ENCODE measurements at places on chromosomes 3 and 15.

- DNase-seq = no peak
These were observed 22.2 kb downstream of the IQSEC1 start for GRCh38 chr3:13051066-13051465.

GRCh38 chr15:92899948-92900730, at the start of gene CHD2:
Gene CHD2, plus strand, starts transcription at chr15:92900324. Its CDS starts 914 bp downstream, at chr15:92901238.
- DNase-seq = peak; percentile 72

DNA sequence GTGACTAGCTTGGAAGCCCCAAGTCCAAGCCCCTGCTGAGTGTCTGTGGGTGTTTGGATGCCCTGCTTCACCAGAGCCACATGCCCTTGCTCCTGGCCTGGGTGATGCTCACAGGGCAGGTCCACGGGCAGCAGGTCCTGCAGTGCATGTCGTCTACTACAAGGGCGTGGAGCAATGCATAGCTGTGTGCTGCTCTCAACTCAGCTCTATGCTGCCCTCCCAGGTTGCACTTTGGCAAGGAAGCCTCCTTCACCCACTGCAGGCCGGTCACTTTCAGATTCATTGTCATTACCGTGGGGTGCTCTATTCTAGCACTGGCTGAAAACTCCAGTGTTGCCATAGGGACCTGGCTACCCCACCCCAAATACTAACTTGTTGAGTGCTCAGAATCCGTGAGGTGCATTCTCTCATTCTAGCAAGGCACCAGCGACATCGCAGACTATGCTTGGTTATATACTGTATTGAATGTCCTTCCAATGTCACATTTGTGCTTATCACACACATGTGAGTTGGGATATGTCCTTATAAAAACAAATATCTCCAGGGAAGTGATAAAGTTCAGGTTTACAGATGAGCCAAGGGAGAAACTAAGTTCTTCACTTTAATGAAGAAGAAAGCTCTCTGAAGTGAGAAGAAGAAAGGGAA, 51.8 kb downstream of the GRAMD1C start:
- no peak for DNase-seq

DNA sequence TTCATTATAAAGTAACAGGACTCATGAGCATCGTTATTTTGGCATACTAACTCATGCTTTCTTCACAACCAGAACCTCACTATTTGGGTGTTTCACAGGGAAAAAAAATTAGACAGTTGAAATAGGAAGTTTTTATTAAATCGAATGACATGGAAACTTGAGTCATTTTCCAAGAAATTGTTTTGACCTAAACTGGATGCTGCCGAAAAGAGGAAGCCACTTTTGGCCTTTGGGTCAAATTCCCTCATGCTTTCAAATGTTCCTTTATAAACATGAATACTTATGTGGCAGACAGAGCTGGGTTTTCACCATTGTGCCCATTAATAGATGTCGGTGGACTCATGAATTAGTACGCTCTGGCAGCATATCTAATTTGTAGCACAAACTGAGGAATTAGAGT, 224.9 kb downstream of the MCTP2 start:
- peak; percentile 17 for DNase-seq

DNA sequence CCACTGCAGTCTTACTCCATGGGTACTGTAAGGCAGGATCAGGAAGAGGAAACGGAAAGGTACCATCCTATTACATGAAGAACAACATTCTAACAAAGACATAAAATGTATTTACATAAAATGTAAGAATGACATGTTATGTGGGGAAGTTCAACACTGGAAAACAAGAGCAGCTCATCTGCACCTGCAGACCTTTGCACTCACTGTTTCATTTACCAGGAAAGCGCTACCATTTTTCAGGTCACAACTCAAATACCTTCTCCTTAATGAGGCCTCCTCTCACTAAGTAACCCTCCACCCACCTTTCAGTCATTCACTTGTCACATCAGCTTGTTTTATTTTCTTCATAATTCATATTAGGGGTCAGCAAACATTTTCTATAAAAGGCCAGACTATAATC, 2.6 kb downstream of the TMCC1 start:
- DNase-seq = no peak

DNA sequence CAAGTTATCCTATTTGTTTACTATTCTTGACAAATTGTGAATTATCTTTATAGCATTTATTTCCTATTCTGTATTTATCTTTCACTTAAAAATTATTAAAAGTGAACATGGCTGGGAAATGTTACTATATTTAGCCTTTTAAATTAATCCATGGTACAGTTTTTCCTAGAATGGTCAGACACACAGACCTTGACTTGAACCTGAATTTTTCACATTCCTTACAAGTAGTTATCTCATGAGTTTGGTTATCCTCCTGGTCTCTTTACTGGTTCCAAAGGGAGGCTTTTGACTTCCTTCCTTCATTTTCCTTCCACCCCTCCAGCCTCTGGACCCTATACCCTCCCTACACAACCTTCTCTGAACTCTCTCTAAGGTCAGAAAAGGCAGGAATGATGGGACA, 280.6 kb downstream of the SATB1 start:
- DNase-seq = no peak

GRCh38 chr3:105827959-105828358, 40.9 kb downstream of the CBLB start:
- no peak for DNase-seq

DNA sequence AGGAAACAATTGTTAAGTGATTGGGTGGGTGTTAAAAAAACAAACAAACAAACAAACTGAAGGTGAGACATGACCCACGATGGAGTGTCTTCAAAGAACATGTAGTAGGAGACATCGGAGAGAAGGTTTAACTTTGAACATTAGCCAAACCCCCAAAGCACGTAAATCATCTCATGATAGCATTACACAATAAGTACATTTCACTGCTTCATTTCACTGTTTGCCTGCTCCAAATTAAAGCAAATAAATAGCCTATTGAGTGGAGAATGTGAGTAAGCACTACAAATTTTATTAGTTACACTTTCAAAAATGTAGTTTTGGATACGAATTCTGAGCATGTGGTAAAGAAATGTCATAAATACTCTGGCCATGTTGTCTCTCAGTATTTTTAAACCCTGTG, 287.0 kb downstream of the SI start:
- DNase-seq = no peak

DNA sequence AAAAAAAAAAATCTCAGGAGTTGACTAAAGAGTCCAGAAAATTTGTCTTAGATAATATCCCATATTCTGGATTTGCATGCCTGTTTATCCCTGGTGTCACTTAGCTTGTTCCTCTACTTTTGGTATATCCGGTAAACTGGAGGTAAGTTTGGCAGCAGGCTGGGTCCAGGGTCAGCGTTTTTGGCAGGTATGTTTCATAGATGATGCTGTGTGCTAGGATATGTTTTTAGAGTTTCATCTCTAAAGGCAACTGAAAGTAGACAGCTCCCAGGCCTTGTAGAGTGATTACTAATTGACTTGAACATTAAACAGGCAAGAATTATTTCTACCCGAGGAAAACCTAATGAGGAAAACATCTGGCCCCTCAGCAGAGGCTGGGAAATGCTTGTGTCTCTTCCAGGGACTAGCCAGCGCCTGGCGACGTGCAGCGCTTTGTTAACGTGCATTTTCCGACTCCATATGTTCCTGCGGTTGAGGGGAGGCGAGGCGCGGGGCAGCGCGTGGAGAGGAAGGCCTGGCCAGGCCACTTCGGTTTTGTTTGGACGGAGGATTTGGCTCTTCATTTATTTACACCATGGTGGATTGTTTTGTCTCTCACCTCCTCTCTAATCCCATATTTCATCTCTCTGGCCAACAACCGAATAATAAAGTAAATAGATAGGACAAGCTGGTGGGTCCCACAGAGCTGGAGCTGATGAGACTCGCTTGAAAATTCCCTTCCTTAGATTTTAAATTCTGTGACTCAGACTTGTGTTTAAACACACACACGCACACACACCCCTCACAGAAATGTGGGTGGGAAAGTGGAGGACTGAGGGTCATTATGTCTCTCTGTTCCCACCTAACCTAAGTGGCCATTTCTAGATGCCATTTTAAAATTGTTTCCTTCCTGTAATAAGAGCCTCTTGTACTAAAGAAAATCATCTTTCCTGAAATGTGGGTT, 65.3 kb downstream of the ASB7 start:
- no peak for DNase-seq

- DNase-seq = no peak
These were observed 69.8 kb upstream of the WNT5A start for GRCh38 chr3:55556619-55557537.

GRCh38 chr3:194871143-194871863, 185.6 kb downstream of the FAM43A start:
- DNase-seq = no peak

GRCh38 chr15:76501726-76502125, 165.2 kb downstream of the ISL2 start:
- no peak for DNase-seq

DNA sequence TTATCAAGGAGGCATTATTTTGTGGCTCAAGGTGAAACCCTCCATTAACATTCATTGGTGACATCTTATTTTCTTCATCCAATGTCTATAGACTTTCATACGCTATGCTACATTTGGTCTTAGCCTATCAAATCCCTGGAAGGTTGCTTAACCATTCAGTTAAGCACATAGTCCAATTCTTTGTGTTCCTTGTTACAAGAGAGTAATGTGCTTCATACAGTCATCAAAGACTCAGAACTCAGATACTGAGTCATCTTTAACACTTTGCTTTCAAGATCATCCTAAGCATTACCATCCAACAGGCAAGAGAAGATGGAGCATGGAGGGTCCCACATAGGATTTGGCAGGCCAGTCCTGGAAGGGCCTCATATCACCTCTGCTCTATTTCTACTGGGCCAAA, 1202.1 kb downstream of the ROBO1 start:
- no peak for DNase-seq

DNA sequence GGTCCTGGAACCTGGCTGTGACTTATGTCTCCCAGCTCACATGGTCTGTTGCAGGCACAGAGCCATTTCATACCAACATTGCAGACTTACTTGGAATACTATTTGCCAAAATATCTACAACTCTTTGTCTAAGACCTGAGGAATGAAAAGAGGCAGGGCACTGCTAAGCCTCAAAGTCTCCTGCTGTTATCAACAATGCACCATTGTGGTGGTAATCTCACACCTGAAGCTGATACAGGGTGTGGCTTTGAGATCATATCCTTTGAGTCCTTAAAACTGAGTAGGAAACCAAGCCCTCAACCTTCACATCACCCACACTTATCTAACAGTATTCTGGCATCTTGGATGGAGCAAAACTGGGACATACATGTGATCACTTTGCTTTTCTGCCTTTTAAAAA, 782.0 kb downstream of the EPHA3 start:
- DNase-seq = no peak

GRCh38 chr3:178546079-178546478, 9.8 kb downstream of the KCNMB2 start:
- no peak for DNase-seq

GRCh38 chr3:147538034-147538433, 128.9 kb downstream of the ZIC1 start:
- no peak for DNase-seq

DNA sequence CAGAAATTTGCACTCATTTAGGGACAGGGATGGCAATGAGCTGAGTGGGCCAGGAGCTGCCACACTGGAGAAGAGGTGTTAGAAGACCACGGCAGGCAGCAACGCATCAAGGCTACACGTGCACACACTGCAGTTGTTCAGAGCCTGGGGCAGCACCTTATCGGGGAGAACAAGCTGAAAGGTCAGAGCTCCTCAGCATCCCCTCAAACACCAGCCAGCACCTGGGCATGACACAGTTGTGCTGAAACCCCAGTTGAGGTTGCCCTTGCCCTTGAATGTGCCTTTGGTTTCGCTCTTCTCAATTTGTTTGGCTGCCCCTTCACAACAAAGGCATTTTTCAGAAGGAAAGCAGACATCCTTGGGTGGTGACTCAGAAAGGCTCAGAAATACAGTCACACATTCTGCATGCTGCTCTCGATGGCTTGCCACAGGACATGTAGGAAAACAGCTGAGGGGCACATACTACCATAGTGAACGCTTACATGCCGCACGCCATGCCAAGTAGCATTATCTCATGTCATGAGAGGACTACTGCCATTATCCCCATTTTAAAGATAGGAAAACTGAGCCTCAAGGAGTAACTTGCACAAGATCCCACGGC, 57.6 kb downstream of the ST8SIA2 start:
- no peak for DNase-seq

DNA sequence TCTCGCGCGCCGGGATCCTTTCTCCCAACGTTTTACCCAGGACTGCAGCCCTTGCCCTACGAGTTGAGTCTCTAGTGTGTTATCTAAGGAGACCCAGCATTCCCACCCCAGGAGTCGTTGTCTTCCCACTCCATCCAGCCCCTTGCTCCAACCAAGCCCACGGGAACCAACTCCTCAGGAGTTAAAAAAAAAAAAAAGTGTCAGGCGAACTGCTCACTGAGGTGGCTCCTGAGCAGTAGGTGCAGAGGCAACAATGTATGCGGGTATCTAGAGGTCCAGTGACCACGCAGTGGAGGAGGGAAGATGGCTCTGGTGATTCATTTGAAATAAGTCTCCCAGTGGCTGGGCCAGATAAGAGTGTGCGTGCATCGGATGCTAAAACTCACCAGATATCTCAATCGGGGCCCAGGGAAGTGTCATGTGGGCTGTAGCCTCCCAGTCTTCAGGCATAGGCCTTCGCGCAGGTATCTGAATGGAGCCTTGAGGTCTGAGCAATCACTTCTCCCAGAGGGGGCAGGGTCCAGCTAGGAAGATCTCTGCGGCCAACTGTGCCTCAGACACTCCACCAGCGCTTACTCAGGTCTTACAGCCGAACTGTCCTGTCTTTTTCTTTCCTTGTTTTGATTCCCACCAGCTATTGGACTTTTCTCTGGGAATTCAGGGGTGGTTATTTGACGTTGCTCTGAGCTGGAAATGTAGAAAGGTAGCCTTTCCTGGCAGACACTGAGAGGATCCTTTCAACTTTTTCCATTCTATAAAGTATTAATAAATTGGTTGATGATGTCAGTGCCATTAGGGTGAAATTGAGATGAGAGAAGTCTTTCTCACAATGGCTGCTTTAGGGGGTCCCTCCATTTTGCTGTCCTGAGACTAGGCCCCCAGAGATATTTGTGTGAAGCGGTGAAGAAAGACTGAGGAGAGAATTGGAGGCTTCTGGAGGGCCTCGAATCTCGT, 21.0 kb downstream of the ZIC4 start:
- DNase-seq = no peak

DNA sequence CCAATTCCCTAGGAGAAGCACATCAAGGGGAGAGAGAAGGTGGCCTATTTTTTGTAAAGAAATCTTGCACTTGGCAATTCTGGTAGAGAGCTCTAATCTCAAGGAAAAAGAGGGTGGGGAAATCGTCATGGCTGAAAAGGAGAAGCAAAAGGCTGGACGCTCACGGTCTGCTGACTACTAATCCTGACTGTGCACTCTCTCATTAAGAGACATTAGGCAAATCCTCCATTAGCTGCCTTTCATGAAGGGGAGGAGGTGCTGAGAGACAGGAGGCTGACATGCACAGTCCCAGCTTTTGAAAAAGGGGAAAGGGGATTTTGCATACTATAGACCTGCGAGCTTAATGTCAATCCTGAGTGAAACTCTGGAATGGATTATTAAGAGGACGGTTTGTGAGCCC, 170.0 kb downstream of the NR2F2 start:
- DNase-seq = no peak

GRCh38 chr15:96245252-96245651, 85.2 kb upstream of the NR2F2 start:
- DNase-seq = no peak

- DNase-seq = no peak
These were observed 2.4 kb downstream of the ATP1B3 start for GRCh38 chr3:141878817-141879216.

Data from CMK (cell line).